ENCODE measurements at places on chromosomes 13 and 19. TPM values are rescaled to one million over a fixed set of nuclear protein-coding genes. Genes with fewer than 3 reads are reported as not detected.

COL5A3 gene
- total RNA-seq, result 0.15 TPM

CDX2 gene
- not detected for total RNA-seq

GRCh38 chr13:68727798-68728197 lies 1379.8 kb upstream of the ATXN8OS start:
- no peak for DNase-seq

DNA sequence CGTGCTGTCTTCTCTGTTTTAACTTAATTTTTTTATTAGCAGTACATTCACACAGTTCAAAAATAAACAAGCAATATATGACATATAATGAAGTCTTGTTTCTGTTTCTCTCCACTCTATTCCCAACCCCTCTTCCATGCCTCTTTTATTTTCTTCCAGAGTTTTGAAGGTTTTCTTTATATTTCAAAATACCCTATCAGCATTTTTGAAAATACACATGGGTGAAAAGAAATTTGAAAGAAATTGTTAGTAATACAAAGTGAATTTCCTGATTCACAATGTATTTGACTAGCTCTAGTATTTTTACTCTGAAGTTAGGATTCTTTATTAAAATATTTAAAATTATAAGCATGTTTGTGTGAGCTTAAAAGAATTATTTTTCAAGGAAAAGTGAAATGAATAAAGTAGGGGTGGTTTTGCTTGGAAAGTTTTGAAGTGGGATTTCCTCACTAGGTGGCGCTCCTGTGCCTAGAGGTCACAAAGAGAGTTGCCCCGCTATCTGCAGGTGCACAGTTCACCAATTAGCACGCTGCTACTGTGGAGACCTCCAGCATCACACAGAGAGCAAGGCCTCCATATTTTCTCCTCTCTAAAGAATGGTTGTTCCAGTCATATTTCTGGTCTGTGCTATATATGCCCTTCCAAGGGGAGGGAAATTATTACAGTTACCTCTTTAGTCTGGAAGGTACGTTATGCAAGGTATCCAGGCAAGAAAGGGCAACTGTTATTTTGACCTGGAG lies 37.6 kb downstream of the SOX21 start:
- peak; percentile 89 for DNase-seq

- DNase-seq, result no peak
Measured at GRCh38 chr13:102648046-102648445, 46.8 kb downstream of the METTL21C start.

GRCh38 chr19:42452590-42452989 lies 9.8 kb upstream of the CXCL17 start:
- DNase-seq, result no peak

DNA sequence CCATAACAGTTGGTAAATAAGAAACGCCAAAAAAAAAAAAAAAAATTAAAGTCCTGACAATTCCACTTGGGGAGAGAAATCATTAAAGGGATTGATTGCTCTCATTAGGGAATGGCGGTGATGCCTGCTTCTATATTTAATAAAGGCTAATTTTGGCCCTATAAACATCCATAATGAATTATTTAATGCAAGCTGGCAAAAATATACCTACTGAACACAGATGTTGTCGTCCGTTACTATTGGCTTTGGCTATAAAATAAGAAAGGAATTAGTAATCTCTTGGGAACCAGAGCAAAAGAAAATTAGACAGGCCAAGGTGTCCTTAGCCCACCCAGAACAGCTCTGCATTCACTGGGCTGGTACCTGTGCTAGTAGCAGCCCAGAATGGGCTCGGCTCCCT lies 717.3 kb downstream of the DIAPH3 start:
- no peak for DNase-seq

DNA sequence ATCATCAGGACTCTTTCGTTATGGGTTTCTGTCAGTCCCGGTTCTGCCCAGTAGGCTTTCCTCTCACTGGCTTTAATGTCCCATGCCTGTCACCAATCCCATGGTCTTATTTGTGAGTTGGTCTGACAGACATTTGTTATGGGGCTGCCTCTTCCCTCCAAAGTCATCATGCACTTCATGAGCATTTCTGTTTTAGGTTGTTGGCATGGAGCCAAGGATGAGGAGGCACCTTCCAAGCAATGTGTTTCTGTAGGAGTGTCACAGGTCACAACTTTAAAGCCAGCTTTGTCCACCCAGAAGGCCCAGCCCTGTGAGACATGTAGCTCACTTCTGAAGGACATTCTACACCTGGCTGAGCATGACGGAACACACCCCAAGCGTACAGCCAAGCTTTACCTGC lies 8.5 kb downstream of the ZNF17 start:
- DNase-seq, result no peak

- DNase-seq, result no peak
Measured at GRCh38 chr13:74751739-74752138, 617.5 kb upstream of the KLF12 start.

DNA sequence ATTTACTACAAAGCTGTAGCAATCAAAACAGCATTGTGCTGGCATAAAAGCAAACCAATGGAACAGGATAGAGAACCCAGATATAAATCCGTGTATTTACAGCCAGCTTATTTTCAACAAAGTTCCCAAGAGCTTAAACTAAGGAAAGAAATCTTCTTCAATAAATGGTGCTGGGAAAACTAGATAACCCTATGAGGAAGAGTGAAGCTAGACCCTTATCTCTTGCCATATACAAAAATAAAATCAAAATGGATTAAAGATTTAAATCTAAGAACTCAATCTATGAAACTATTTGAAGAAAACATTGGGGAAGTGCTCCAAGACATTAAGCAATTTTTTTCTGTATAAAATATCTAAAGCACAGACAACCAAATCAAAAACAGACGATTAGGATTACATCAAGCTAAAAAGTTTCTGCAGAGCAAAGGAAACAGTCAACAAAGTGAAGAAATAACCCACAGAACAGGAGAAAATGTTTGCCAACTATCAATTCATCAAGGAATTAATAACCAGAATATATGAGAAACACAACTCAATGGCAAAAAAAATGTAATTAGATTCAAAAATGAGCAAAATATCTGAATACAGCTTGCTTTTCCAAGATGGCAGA lies 480.7 kb downstream of the LMO7 start:
- no peak for DNase-seq

- no peak for DNase-seq
Measured at GRCh38 chr19:10846500-10847202, 1.6 kb upstream of the C19orf38 start.

- DNase-seq, result no peak
Measured at GRCh38 chr13:60318186-60318585, 78.8 kb upstream of the TDRD3 start.
